ENCODE measurements at places on chromosomes 2 and 18.

GRCh38 chr2:102498414-102498813 lies 25.4 kb downstream of the SLC9A4 start:
- no peak for DNase-seq

GRCh38 chr18:32301361-32301760 lies 111.5 kb downstream of the MEP1B start:
- no peak for DNase-seq

DNA sequence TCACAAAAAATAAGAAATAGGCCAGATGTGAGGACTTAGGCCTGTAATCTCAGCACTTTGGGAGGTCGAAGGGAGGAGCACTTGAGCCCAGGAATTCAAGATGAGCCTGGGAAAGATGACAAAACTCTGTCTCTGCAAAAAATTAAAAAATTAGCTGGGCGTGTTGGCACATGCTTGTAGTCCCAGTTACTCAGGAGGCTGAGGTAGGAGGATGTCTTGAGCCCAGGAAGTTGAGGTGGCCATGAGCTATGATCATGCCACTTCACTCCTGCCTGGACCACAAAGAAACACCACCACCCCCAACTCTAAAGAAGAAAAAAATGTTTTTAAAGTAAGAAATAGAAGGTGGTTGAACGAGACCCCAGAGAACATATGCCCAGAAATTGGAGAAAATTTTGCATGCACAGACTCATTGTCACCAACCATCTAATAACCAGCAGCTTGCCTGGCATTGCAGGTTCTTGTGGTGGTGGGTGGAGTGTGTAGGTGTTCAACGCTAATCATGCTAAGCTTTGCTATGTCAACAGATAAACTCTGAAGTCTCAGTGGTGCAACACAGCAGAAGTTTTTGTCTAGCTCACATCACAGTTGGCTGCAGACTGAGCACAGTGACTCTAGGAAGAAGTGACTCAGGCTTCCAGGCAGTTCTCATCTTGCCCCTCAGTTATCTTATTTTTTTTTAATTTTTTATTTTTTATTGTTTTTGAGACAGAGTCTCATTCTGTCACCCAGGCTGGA lies 18.6 kb downstream of the ARL4C start:
- no peak for DNase-seq

DNA sequence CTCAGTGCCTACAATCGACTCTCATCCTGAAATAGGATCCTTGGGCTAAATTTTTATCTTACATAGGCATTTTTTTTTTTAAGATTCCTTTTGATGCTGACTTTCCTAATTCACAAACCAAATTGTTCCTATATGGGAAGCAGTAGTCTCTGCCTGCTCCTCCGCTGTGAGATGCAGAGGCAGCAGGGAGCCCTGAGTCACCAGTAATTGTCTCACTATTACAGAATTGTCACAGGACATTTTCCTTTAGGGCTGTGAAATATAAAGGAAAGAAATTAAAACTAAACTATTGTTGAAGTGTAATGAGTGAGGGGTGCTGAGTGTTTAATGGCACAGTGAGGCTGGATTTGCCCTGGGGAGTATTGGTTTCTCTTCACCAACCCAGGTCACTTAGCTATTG lies 63.8 kb downstream of the MYO3B start:
- DNase-seq, result no peak

DNA sequence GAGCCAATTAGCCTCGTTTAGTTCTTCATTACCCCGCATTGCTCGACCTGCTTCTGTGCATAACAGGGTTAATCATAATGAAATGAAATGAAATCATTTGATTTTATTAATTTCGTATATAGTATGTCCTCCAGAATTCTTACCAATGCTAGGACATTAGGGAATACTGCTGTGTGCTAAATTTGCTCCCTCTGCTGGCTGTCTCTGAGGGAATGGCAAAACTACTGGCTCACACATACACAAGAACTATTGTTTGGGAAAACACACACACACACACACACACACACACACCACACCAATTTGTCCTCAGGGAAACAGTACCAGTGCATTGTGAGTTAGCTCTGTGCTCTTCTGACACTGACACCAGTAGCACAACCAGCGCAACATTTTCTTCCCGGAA lies 273.3 kb upstream of the TCF4 start:
- DNase-seq, result no peak

- no peak for DNase-seq
Observed at GRCh38 chr2:27347641-27348040, 8.9 kb downstream of the GTF3C2 start.

DNA sequence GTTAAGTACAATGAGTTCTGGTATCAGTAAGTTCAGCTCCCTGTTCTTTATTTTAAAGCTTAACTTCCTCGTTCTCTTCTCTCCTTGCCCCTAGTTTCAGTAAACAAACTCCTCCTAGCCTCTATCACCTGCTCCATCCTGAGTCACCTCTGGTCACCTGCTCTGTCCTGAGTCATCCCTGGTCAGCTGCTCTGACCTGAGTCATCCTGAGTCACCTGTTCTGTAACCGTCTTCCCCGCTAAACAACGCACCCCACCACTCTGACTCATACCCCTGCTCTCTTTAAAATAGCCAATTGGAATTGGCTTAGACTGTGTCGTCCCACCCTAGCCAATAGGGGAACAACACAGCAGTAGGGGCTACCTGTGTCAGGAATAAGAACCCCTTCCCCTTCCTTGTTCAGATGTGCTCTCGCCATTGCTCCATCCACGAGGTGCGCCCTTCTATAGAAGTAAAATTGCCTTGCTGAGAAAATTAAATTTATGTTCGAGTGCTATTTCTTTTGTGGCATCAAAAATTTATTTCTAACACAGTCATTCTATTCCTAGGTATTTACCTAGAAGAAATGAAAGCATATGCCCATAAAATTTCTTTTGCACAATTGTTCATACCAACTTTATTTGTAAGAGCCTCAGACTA lies 24.9 kb upstream of the RMND5A start:
- no peak for DNase-seq

GRCh38 chr2:28751956-28752630 lies 463 bp downstream of the PPP1CB start:
- peak; percentile 23 for DNase-seq

- DNase-seq, result no peak
Observed at GRCh38 chr18:66252703-66253102, 351.2 kb downstream of the CDH19 start.

DNA sequence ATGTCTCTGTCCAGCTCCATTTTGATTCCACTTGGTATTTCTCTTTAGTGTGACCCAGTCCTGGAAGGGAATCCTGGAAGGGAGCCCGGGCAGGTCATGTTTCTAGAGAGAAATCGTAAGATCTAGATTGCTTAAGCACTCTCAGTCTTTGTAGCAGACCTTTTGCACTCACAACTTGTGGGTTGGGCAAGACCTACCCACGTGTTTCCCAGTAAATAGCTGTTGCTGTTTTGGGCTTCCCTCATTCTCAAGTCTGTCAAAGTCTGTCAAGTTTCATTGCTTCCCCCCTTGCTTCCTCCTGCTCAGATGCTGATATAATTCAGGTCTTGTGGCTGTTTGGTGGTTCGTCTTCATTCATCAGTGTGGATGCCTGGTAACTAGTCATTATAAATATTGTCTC lies 17.4 kb upstream of the NEMP2 start:
- DNase-seq, result no peak

DNA sequence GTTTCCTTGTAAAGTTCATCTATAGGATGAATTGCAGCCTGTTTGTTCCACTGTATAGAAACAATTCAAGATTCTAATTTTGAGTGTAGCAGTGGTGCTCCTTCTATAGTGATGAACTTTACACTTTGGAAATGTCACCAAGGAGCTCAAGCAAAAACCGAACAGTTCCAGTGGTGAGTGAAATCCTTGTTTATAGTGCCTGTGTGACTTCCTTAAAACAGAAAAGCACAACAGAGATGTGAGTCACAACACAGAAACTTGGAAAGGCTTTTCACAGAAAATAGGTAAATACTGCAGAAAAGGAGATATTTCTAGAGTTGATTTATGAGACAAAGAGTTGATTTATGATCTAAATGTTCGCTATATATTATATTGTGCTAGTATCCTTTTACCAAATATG lies 482.0 kb downstream of the PTPRM start:
- no peak for DNase-seq

DNA sequence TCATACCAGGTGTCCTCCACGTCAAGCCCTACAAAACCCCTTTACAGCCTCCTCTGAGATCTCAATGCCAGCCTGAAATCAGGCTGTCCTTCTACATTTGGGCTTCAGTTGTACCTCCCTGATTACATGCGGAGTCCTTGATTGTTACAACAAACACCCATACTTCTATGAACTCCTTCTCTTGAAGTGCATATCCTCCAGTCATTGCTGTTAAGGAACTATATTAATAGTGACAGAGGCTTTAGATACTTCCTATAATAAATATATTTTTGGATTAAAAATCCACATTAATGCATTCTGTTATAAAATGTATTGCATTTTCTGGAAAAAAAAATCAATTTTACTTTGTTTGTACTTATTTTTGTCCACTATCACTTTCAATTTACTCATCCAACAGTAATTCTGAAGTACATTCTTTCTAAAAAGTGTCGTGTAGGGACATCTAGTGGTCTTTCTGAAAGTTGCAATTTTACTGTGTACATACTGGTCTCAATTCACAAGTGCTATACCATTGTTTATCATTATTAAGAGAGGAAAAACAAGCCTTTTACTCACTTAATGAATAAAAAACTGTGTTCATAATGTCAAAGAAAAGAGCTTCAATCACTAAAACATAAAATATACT lies 316.4 kb downstream of the DSEL start:
- peak; percentile 18 for DNase-seq

- no peak for DNase-seq
Observed at GRCh38 chr18:48919547-48919946, 31.2 kb downstream of the SMAD7 start.

DNA sequence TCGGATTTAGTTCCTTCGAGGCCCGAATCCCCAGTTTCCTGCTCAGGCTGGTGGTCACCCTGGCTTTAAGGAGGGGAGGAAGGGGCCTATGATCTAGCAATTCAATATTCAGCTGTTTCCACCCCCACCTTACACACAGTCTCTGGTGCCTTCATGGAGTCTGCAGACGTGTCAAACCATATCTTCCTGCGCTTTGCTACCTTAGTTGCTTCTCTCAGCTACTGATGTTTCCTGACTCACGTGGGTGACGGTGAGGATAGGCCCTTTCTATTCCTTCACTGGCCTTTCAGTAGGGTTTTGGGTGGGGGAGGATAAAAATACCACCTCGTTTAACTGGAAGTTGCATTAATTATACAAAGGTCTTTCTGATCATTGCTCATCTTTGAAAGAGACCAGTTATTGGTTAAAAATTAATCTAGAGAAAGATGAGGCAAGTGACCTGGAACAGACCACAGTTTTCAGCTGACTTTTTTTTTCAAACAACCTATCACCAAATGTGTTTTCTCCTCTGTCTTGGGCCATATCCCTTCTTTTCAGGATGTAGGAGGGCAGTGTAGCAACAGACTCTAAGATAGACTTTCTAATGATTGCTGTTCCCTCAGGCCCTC lies 49.7 kb downstream of the SH2D6 start:
- no peak for DNase-seq

DNA sequence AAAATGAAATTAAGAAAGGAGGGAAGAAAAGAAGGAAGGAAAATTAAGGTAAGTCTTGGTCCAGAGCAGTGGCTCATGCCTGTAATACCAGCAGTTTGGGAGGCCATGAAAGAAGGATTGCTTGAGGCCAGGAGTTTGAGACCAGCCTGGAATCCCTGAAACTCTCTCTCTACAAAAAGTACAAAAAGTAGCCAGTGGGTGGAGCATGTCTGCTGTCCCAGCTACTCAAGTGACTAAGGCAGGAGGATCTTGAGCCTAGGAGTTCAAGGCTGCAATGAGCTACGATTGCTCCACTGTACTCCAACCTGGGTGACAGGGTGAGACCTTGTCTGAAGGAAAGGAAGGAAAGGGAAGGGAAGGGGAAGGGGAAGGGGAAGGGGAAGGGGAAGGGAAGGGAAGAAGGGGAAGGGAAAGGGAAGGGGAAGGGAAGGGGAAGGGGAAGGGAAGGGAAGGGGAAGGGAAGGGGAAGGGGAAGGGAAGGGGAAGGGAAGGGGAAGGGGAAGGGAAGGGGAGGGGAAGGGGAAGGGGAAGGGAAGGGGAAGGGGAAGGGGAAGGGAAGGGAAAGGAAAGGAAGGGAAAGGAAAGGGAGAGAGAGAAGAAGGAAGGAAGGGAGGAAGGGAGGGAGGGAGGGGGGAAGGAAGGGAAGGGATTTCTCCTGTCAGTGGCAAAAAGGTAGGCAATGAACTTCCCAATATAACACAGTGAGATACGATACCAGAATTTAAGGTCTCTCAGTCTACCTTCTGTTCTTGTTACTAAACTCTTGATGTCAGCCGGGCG lies 412.8 kb downstream of the CMPK2 start:
- DNase-seq, result no peak

DNA sequence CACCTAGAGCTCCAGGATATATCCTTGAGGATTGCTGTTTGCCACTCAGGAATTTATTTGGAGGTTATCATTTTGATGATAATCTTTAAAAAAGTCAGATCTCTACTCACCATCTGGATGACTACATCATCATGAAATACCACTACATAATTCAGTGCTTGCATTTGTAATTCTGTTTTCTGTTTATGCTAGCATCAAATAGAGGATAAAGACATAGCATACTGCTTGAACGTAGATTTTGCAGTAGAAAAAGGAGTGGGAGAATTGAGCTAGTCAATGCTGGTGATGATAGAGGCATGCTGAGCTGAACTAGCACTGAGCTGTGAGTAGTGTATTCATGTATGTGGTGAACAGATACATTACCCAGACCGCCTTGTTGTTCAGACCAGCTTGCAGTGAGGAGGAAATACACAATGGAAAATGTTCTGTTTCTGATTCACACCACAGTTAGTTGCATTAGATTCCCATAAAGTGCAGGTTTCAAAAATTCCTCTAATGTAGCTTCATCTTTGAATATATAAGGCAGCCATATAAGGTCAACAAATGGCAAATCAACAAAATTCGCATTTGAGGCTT lies 68.8 kb upstream of the CDC42EP3 start:
- no peak for DNase-seq

GRCh38 chr2:173095356-173095755 lies 19.7 kb downstream of the MAP3K20 start:
- DNase-seq, result no peak

DNA sequence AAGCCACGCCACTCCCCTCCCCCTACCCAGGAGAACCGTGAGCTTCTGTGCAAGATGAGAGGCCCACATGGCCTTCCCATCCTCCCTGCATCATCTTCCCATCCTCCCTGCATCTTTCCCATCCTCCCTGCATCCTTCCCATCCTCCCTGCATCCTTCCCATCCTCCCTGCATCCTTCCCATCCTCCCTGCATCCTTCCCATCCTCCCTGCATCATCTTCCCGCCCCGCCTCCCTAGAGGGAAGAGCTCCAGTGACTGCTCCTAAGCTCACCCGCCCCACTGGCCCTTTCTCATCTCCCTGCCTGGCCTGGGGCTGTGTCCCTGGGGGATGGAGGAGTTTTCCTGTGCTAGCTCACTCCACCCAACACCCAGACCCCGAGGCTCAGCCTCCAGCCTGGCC lies 93.3 kb upstream of the ASAP2 start:
- no peak for DNase-seq

DNA sequence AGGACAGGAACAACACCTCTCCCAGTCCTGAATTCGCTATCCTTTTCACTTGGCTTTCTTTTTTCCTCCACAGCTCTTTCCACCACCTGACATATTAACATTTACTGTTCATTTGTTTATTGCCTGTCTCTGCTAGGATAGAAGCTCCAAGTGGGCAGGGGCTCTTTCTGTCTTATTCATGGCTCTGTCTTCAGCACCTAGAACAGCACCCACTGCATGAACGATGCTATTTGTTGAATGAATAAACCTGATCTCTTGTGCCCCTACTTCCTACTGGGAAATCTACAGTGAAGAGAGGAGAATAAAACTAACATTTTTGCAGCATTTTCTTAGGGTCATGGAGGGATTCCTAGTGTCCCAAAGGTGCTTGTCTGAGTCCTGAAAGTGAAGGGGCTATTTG lies 24.4 kb upstream of the GAREM2 start:
- DNase-seq, result no peak

- no peak for DNase-seq
Observed at GRCh38 chr18:24914171-24914525, 437.8 kb downstream of the ZNF521 start.
